ENCODE measurements at places on chromosomes 3 and 15.

- H3K27me3 ChIP-seq: no peaks in the 10 kb centered on the region
- no peak overlapping the region for H3K27ac ChIP-seq
- H3K4me3 ChIP-seq: no peak overlapping the region
Measured at GRCh38 chr3:194450341-194450740, 36.5 kb downstream of the ATP13A3 start.

DNA sequence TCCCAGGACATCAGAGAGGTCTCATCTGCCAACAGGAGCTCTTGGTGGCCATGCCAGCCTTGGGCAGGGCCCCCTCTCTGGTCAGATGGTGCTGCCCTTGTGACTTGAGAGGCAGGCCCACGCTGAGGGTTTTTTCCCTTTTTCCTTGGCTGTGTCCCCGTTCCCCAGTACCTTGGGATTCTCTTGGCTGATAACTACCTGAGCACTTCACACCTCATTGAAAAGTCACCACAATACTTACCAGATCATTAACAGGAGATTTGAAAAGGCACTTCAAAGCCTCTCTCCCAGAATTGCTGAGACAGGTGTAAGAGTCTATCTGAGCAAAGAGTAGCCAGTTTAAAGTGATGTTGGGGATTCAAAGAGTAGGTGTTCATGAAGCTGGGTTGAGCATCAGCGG, 15.1 kb upstream of the TMEM158 start:
- H3K27me3 ChIP-seq: peaks cover 8% of the 10 kb centered on the region
- no peak overlapping the region for H3K4me3 ChIP-seq
- no peak overlapping the region for H3K27ac ChIP-seq
- DNase-seq: no peak
- no peaks in the 10 kb centered on the region for H3K36me3 ChIP-seq

GRCh38 chr3:138468886-138469285, 34.5 kb downstream of the ESYT3 start:
- peaks cover 6% of the 10 kb centered on the region for H3K27me3 ChIP-seq
- H3K36me3 ChIP-seq: no peaks in the 10 kb centered on the region
- no peaks in the 10 kb centered on the region for H3K4me1 ChIP-seq
- no peak overlapping the region for H3K4me3 ChIP-seq

DNA sequence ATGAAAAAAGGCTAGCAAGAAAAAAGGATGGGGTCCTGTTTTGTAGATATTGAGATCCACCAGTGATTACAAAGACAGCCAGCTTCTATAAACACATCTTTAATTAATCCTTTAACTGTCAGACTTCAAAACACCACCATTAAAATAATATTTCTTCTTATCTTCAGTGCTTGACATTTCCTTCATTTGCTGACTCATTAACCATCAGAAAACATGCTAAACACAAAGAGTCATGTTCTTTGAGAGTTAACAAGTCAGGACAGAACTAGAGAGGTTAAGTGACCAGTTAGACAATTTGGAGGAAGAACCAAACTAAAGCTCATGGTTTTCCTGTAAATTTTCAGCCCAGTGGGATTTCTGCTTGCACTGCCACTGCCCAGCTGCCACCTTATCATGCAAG, 111.4 kb downstream of the MEIS2 start:
- H3K27me3 ChIP-seq: no peaks in the 10 kb centered on the region
- no peaks in the 10 kb centered on the region for H3K4me1 ChIP-seq
- H3K4me3 ChIP-seq: no peak overlapping the region
- H3K36me3 ChIP-seq: no peaks in the 10 kb centered on the region
- DNase-seq: no peak

DNA sequence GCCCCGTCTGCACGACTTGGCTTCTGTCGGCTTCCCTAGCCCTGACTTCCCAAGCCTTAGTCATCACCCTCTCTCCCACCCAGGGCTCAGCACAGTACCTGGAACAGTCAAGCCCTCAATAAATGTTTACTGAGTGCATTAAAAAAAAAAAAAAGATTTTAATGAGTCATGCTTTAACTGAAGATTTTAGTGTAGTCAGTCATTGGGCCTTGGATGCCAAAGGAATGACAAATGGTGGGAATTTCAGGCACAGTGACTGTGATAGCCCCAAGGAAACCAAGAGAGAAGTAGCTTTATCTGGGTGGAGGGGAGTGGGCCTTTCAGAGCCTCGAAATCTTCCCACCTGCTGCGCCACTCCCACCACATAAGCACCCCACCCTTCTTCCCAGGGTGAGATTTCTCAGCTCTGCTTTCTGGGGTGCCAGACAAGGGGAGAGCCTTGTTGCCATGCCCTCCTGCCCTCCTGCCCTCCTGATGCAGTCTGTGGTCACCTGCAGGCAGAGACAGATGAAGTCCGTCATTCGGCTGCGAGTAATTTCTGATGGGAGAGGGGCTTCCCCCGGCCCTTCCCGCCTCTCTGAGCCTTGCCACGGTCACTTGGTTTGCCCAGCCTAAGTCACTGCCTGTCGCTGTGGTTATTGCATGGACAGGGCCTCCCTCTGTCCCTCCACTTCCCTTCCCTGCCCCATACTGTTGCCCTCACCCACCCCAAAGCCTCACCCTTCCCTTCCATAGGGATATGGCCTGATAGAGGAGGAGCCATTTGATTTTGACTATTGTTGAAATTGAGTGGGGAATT, 41.8 kb downstream of the SMAD3 start:
- H3K36me3 ChIP-seq: peaks cover 15% of the 10 kb centered on the region
- no peak for DNase-seq
- H3K27me3 ChIP-seq: no peaks in the 10 kb centered on the region
- H3K4me3 ChIP-seq: no peak overlapping the region
- H3K4me1 ChIP-seq: peaks cover 41% of the 10 kb centered on the region
- H3K27ac ChIP-seq: peak overlapping the region; percentile 50

DNA sequence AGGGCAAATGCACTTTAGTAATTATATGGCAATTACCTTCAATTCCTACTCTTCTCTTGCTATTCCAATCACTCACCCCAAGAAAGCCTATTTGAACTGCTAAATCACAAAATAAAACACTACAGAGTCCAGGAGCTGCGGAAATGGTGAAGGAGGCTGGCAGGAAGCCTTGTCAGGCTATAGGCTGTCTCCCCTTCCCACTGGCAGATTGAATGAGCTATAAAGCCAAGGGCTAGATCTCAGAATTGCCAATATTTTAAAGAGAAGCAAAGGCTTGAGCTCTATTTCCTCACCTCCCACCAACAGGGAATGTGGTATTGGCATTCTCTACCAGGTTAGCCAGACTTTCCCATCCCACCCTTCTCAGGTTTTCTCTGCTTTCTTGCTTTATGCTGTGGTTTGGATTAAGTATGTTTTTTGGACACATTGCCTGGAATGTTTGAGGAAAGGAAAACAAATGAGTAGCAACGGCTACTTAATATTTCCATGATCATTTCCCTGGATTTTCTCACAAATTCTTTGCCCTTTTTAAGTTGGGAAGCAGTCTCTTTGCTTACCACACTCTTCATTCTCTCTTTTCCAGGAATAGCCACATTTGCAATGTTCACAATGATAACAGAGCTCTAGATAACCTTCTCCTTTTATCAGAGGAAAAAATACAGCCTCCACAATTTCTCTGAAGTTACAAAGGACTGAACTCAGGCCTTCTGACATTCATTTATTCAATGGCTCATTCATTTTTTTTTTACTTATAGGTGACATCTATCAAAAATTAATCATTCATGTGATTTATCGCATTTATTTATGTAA, 1125.4 kb downstream of the ROBO1 start:
- no peak overlapping the region for H3K27ac ChIP-seq
- no peak for DNase-seq
- H3K4me1 ChIP-seq: no peaks in the 10 kb centered on the region

- no peaks in the 10 kb centered on the region for H3K4me1 ChIP-seq
- no peak for DNase-seq
- H3K27ac ChIP-seq: no peak overlapping the region
- no peaks in the 10 kb centered on the region for H3K27me3 ChIP-seq
- no peaks in the 10 kb centered on the region for H3K36me3 ChIP-seq
Measured at GRCh38 chr3:151835751-151836525, 22.0 kb downstream of the AADAC start.

GRCh38 chr3:140023616-140024530, 88.9 kb downstream of the CLSTN2 start:
- H3K36me3 ChIP-seq: no peaks in the 10 kb centered on the region
- H3K27ac ChIP-seq: no peak overlapping the region
- DNase-seq: no peak
- H3K4me1 ChIP-seq: no peaks in the 10 kb centered on the region
- no peak overlapping the region for H3K4me3 ChIP-seq
- no peaks in the 10 kb centered on the region for H3K27me3 ChIP-seq

DNA sequence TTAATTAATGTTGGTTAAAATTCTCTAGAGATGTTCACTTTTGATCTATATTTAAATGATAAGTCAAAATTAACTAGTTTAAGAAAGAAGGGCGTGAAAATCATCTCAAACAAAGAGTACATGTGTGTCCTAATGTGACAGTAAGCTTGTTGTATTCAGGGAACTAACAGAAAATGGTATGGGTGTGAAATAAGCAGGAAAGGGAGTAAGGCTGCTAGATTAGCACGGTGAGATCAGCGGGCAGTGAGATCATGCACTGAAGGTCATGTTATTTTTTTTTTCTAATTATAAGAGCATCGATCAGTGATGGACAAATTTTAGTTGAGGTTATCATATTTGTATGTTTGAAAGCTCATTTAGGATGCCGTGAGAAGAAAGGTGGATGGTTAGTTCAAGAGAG, 430.8 kb downstream of the DIPK2A start:
- H3K27me3 ChIP-seq: peaks cover 5% of the 10 kb centered on the region
- H3K27ac ChIP-seq: no peak overlapping the region
- no peaks in the 10 kb centered on the region for H3K4me1 ChIP-seq
- DNase-seq: no peak
- no peak overlapping the region for H3K4me3 ChIP-seq

GRCh38 chr15:53835309-53835708, 75.8 kb upstream of the WDR72 start:
- no peak overlapping the region for H3K4me3 ChIP-seq
- no peaks in the 10 kb centered on the region for H3K27me3 ChIP-seq
- no peak for DNase-seq
- H3K36me3 ChIP-seq: no peaks in the 10 kb centered on the region
- no peak overlapping the region for H3K27ac ChIP-seq
- H3K4me1 ChIP-seq: no peaks in the 10 kb centered on the region

GRCh38 chr3:94083261-94083660, 20.4 kb downstream of the NSUN3 start:
- no peak overlapping the region for H3K27ac ChIP-seq
- peaks cover 37% of the 10 kb centered on the region for H3K4me1 ChIP-seq
- no peaks in the 10 kb centered on the region for H3K27me3 ChIP-seq
- peaks cover 25% of the 10 kb centered on the region for H3K36me3 ChIP-seq
- no peak overlapping the region for H3K4me3 ChIP-seq

DNA sequence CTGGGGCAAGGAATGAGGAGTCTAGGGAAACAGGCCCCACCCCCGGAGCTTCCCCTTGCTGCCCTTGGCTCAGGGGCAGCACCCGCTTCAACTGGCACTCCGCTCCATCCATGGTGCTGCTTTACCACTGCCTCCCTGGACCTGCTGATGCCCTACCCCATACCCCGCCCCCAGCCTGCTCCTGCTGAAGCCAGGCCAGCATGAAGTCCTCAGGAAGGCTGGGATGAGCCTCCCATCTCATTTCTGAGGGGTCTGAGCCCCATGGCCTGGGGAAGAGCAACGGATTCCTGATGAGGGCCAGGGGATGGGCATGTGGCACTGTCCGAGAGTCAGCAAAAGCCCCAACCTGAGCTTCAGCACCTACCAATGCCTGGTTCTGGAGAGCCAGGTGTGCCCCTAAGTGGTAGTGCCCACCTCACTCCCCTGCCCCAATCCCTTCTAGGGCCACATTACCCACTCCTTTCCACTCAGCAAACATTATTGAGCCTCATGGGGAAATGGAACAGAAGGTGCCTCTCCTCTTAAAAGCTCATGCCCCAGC, 21.0 kb downstream of the SEC61A1 start:
- peaks cover 20% of the 10 kb centered on the region for H3K4me1 ChIP-seq
- peaks cover 21% of the 10 kb centered on the region for H3K36me3 ChIP-seq
- no peak overlapping the region for H3K27ac ChIP-seq
- no peaks in the 10 kb centered on the region for H3K27me3 ChIP-seq
- no peak overlapping the region for H3K4me3 ChIP-seq
